ENCODE measurements at places on chromosomes 4 and X.
A peak's percentile ranks its signal among the peaks of the same experiment; 100 is the strongest.

DNA sequence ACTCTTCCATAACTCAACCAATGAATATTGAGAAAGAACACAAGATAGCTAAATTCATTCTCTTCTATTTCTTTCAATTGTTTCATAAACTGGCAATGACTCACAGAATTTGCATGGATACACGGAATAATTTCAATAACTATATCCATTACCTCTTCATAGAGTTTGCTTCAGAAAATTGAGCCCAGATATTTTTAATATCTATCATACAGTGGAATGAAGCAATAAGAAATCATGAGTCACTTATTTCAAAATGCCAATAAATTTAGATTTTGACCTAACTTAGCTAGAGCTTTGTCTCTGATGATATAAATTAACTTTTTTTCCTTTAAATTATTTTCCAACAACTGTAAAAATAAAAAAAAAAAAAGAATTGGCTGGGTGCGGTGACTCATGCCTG is 22.2 kb upstream of the MANBA start:
- H3K27me3 ChIP-seq, result no peaks in the 10 kb centered on the region
- peaks cover 9% of the 10 kb centered on the region for H3K4me1 ChIP-seq
- H3K36me3 ChIP-seq, result no peaks in the 10 kb centered on the region

DNA sequence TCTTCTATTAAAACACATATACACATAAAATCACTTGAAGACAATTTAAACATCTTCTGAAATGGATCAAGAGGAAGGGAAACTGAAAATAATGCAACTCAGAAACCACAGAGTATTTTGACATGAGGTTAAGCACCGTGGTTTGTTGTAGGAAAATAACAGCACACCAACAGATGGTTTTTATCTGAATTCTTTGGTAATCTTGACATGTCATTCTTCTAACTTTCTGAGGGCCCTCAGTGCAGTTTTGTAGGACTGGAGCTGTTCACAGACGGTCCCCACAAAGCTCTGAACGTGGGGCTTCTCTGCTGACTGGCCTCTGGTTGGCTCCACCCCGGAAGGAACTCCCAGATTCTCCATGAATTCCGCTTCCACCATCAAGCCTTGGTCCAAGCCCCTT is 16.0 kb upstream of the TLR8 start:
- no peaks in the 10 kb centered on the region for H3K36me3 ChIP-seq
- peaks cover 18% of the 10 kb centered on the region for H3K4me1 ChIP-seq
- peaks cover 1% of the 10 kb centered on the region for H3K27me3 ChIP-seq
- DNase-seq, result no peak

- no peaks in the 10 kb centered on the region for H3K36me3 ChIP-seq
- DNase-seq, result no peak
- no peak overlapping the region for H3K4me3 ChIP-seq
- H3K27ac ChIP-seq, result no peak overlapping the region
- H3K4me1 ChIP-seq, result no peaks in the 10 kb centered on the region
Observed at GRCh38 chrX:29419774-29420553, 795.4 kb upstream of the MAGEB2 start.

GRCh38 chrX:123223409-123223808 is 39.3 kb downstream of the GRIA3 start:
- no peak for DNase-seq
- no peak overlapping the region for H3K4me3 ChIP-seq
- no peaks in the 10 kb centered on the region for H3K27me3 ChIP-seq
- no peaks in the 10 kb centered on the region for H3K4me1 ChIP-seq
- no peaks in the 10 kb centered on the region for H3K36me3 ChIP-seq
- no peak overlapping the region for H3K27ac ChIP-seq

GRCh38 chrX:4674028-4674782 is 960.8 kb upstream of the PRKX start:
- H3K4me3 ChIP-seq, result no peak overlapping the region
- H3K4me1 ChIP-seq, result no peaks in the 10 kb centered on the region
- H3K27ac ChIP-seq, result no peak overlapping the region
- no peak for DNase-seq

DNA sequence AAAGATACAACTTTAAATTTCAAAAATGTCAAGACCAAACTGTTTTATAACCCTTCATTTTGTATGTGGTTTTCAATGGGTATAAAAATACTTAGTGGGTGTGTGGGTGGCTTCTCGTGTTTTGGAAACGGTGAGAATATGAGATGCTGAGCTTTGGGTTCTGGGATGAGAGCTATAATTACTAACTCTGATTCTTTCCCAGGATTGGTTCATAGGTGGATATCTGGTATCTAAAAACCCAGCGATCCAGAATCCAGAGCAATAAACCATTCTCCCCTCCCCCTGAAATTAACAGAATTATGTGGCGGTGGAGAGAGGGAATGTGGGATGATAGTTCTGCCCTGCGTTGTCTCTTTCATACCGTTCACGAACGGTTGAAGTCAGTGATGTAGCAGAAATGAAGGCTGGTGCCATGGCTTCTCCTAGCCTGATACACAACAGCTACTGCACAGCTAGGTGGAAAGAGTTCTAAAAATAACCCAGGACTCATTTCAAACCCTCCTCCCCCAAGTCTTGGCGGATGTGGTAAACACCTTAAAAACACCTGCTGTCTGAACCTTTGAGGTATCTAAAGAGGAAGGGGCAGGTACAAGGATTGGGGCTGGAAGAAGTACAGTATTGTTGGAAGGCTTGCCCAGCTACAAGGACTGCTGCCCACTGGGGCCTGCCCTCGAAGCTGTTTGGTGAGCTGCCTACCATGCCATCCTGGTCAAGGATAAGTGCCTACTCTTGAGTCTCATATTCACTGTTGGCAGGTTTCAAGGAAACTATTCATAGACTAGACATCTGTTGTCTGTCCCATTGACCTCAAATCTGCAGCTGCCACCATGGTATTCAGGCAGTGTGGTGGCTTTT is 44.5 kb downstream of the SEPTIN11 start:
- DNase-seq, result peak; percentile 73
- peaks cover 5% of the 10 kb centered on the region for H3K27me3 ChIP-seq
- H3K4me3 ChIP-seq, result peak overlapping the region; percentile 11

DNA sequence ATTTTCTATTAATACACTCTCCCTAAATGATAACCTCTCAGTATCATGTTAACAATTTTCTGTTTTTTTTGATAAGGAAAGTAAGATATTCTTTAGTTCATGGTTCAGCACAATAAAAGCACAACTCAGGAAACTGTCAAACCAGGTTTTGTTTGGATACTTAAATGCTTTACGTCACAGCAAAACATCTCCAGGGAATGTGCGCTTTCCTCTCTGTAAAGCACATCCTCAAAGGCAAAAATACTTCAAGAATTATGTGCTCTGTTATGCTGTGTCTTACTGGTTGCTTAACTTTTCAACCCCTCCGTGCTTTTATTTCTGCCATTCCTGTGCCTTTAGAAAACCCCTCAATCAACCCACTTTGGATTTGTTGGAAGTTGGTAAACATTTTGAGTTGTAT is 27.8 kb downstream of the SNX25 start:
- peaks cover 34% of the 10 kb centered on the region for H3K4me1 ChIP-seq
- H3K27ac ChIP-seq, result no peak overlapping the region
- DNase-seq, result no peak

DNA sequence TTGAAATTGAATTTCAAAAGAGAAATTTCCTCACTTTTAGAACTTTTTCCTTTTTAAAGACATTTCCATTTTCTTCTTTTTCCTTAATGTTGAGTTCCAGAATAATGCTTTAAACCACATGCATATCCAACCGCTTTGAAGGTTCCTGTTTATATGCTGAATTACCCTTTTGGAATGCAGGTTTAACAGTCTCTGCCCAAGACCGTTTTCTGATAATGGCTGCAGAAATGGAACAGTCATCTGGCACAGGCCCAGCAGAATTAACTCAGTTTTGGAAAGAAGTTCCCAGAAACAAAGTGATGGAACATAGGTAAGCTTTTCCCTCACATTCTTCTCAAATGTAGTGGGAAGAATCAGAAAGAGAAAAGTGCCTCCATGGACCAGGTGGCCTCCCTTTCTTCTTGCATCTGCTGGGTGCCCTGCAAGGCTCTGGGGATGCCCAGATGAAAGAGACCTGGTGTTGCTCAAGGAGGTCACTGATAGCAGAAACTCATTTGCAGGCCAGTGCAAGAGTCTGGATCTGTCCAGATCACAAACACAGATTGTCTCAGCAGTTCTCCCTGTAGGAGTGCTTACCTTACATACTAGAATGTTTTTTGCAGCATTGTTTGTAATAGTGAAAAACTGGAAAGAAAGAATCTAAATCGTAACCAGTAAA is 42.9 kb downstream of the MOSPD2 start:
- H3K27ac ChIP-seq, result no peak overlapping the region
- H3K4me1 ChIP-seq, result no peaks in the 10 kb centered on the region
- H3K4me3 ChIP-seq, result no peak overlapping the region
- no peak for DNase-seq
- H3K36me3 ChIP-seq, result peaks cover 21% of the 10 kb centered on the region

- peaks cover 9% of the 10 kb centered on the region for H3K27me3 ChIP-seq
- no peak overlapping the region for H3K4me3 ChIP-seq
- H3K36me3 ChIP-seq, result no peaks in the 10 kb centered on the region
- no peak overlapping the region for H3K27ac ChIP-seq
Observed at GRCh38 chrX:72126048-72126415, 5.7 kb downstream of the RTL5 start.

GRCh38 chrX:43666311-43666912 is 10.3 kb downstream of the MAOA start:
- H3K4me3 ChIP-seq, result no peak overlapping the region
- no peaks in the 10 kb centered on the region for H3K36me3 ChIP-seq
- no peaks in the 10 kb centered on the region for H3K27me3 ChIP-seq
- H3K27ac ChIP-seq, result no peak overlapping the region

GRCh38 chr4:16161851-16162408 is 64.3 kb downstream of the TAPT1 start:
- H3K4me1 ChIP-seq, result no peaks in the 10 kb centered on the region
- H3K27me3 ChIP-seq, result no peaks in the 10 kb centered on the region
- H3K27ac ChIP-seq, result no peak overlapping the region
- DNase-seq, result no peak

Data from activated CD4-positive, alpha-beta memory T cell treated with anti-CD3 and anti-CD28 coated beads for 36 hours (primary cell).